Neural crest cell (in vitro differentiated cells): ENCODE measurements at places on chromosomes 6 and 20. TPM values are rescaled to one million over a fixed set of nuclear protein-coding genes. Genes with fewer than 3 reads are reported as not detected.

BPIFB3 gene
- total RNA-seq, result not detected in 2 replicates

GRCh38 chr6:22150368-22151035 is 146.3 kb downstream of the PRL start:
- H3K4me3 ChIP-seq, result peak overlapping the region; percentile 49
- peaks cover 69% of the 10 kb centered on the region for H3K4me1 ChIP-seq
- peaks cover 2% of the 10 kb centered on the region for H3K36me3 ChIP-seq
- H3K27me3 ChIP-seq, result no peaks in the 10 kb centered on the region

DNA sequence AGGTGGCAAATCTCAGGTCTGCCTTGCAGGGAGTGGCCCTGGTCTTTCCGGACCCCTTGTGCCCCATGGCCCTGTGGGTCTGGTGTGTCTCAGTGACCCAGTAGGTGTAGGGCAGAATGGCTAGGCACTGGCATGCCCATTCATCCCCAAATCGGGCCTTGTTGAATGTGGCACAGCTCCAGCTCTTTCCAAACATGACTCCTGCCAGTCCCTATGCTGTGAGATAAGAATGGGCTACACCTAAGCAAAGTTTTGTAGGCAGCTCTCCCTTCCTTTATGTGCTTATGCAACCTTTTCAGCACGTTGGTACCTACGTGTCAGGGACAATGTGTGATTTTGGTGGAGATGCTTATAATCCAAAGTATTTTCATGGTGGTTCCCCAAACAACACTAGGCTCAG is 33.9 kb downstream of the FOXO3 start:
- DNase-seq, result no peak
- peaks cover 31% of the 10 kb centered on the region for H3K4me1 ChIP-seq
- H3K27me3 ChIP-seq, result no peaks in the 10 kb centered on the region
- H3K36me3 ChIP-seq, result no peaks in the 10 kb centered on the region
- H3K27ac ChIP-seq, result no peak overlapping the region

AAR2 gene
- 33.0 and 33.2 TPM in 2 replicates for total RNA-seq

GRCh38 chr6:136333824-136334464 is 44.3 kb upstream of the BCLAF1 start:
- no peaks in the 10 kb centered on the region for H3K36me3 ChIP-seq
- H3K4me3 ChIP-seq, result no peak overlapping the region
- no peak for DNase-seq
- H3K27me3 ChIP-seq, result no peaks in the 10 kb centered on the region

DNA sequence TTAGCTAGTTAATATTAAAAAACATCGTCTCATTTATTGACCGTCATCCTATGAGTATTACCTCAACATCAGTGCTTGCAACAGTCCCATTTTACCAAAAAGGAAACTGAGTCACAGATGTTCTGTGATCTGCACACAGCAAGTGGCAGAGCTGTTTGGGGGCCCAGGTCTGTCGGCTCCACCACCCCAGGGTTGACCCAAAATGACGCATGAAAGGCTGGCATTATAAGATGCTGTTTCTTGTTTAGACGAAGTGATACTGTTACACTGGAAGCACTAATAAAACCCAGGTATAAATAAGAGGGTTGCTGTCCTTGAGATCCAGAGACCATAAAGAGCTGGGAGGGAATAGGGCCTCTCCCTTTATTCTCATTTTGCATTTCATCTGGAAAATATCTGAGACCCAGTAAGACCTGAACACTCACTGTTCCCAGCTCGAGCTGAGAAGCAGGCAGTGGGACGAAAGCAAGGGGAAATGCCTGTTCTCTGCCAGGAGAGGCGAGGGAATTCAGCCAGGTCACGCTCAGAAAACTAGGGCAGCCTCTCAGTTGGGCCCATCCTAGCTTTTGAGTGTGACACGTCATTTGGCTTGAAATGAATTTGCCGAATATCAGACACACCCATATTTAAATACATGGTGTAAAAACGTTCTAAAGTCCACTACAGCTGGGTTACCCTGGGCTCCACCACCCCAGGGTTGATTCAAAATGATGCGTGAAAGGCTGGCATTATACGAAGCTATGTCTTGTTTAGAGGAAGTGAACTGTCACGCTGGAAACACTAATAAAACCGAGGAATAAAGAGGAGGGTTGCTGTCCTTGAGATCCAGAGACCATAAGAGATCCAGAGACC is 1.4 kb upstream of the MICAL1 start:
- H3K27me3 ChIP-seq, result peaks cover 2% of the 10 kb centered on the region
- H3K27ac ChIP-seq, result no peak overlapping the region
- peaks cover 31% of the 10 kb centered on the region for H3K4me1 ChIP-seq
- H3K4me3 ChIP-seq, result peak overlapping the region; percentile 88
- DNase-seq, result no peak
- peaks cover 8% of the 10 kb centered on the region for H3K36me3 ChIP-seq
